ENCODE measurements at places on chromosomes 6 and 20.
A peak's percentile ranks its signal among the peaks of the same experiment; 100 is the strongest.

GRCh38 chr6:162970246-162970645 is 242.5 kb downstream of the PACRG start:
- DNase-seq, result no peak

GRCh38 chr20:49982072-49982345 is 771 bp upstream of the SNAI1 start:
- DNase-seq, result no peak

- no peak for DNase-seq
Measured at GRCh38 chr20:7269452-7269851, 502.0 kb downstream of the BMP2 start.

- peak; percentile 49 for DNase-seq
Measured at GRCh38 chr20:10924644-10925201, 250.9 kb upstream of the JAG1 start.

- no peak for DNase-seq
Measured at GRCh38 chr6:29325777-29326176, 24.3 kb downstream of the OR14J1 start.

GRCh38 chr20:63327231-63327745 is 33.9 kb downstream of the CHRNA4 start:
- DNase-seq, result no peak

GRCh38 chr6:43944908-43945767 is 175.1 kb downstream of the VEGFA start:
- DNase-seq, result no peak

DNA sequence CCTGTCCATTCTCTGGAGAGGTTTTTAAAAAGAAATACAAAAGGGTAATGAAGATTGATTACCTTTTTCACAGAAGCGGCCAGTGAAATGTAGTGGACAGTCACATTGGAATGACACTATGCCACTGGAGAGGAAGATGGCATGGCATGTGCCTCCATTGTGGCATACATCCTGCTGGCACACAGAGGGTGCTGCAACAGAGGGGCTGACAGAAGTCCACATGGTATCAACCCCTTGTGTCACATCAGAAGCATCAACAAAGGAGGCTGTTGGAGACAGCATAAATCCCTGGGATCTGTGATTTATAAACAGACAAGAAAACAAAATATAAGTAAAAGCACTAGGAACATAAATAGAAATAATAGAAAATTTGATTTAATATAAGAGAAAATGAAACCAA is 594.9 kb downstream of the PHF3 start:
- DNase-seq, result no peak

All from Daoy (cell line).